ENCODE measurements at places on chromosomes 5 and 9.

- DNase-seq = peak; percentile 60
Observed at GRCh38 chr5:14463629-14464028, 118.0 kb upstream of the OTULINL start.

DNA sequence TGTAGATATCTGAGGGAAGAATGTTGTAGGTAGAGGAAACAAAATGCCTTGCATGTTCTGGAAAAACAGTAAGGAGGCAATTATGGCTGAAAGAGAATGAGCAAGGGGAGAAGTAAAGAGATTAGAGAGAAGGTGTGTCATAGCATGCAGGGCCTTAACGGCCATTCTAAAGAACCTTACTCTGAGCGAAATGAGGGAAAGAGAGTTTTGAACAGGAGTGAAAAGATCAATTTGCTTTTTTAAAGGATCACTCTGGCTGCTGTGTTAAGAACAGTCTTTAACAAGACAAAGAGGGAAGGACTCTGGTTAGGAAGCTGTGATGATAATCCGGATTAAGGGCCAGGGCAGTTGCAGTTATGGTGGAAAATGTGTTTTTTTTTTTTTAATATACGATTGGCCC lies 22.6 kb downstream of the PTBP3 start:
- DNase-seq = no peak

- DNase-seq = no peak
Observed at GRCh38 chr5:142542078-142542477, 143.8 kb downstream of the FGF1 start.

- no peak for DNase-seq
Observed at GRCh38 chr5:116650544-116650943, 75.9 kb upstream of the SEMA6A start.

- no peak for DNase-seq
Observed at GRCh38 chr5:92659246-92659645, 921.8 kb downstream of the NR2F1-AS1 start.

GRCh38 chr5:119293516-119293829 lies 62.3 kb upstream of the TNFAIP8 start:
- no peak for DNase-seq

- no peak for DNase-seq
Observed at GRCh38 chr5:174827558-174827957, 103.2 kb downstream of the MSX2 start.

GRCh38 chr5:58019614-58020013 lies 440.3 kb downstream of the PLK2 start:
- no peak for DNase-seq
